Activated CD8-positive, alpha-beta T cell treated with anti-CD3 and anti-CD28 coated beads, Interleukin-2, amount 10 ng/mL, durations not matched to agents 7 days and 5 days (primary cell): ENCODE measurements at places on chromosomes 11 and 22.

GRCh38 chr11:44709281-44709562, 17.5 kb upstream of the TSPAN18 start:
- DNase-seq = no peak

DNA sequence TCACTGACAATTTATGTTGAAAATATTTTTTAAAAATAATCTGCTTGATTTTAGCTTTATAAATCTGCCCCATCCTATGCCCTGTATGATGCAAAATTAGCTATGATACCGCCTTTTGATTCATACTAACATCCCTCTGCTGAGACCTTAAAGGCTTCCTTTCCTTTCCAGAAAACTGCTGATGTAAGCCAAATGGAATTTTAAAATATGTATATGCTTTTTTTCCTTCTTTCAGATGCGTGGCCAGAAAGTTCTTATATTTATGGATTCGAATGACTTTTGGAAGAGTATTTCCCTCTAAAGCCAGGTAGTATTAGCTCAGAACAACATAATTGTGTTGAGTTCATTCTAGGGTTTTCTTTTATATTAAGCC, 34.5 kb downstream of the SFI1 start:
- DNase-seq = no peak

GRCh38 chr11:119384332-119384731, 2.8 kb upstream of the USP2 start:
- no peak for DNase-seq

DNA sequence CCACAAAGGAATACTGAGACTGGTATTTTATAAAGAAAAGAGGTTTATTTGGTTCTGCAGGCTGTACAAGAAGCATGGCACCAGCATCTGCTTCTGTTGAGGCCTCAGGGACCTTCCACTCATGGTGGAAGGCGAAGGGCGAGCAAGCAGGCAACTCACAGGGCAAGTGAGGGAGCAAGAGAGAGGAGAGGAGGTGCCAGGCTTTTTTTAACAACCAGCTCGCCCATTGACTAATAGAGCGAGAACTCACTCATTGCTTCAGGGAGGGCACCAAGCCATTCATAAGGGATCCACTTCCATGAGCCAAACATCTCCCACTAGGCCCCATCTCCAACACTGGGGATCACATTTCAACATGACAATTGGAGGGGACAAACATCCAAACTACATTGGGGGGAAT, 1.2 kb downstream of the PTS start:
- DNase-seq = no peak

DNA sequence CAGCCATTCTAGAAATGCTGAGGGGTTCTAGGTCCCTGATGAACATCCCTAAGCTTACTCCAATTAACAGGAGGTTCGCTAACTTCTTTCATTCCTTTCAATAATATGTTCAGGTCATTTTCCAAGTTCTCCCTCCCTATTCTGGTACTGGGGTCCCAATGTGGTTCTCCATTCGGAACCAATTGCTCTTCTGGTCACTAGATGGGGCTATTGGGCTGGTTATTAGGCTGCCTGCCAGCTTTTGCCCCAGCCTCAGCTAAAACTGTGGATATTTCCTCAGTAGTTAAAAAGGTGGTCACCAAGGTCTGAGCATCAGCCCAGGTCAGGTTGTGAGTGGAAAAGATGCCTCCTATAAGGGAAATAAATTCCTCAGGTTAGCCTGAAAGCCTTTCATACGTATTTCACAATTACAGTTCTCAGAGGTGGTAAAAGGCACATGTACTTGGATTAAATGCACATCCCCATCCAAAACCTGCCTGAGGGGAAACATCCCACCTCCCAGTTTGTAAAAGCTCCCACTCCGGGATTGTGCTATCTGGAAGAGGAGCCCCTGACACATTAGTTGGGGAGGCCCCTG, 161.1 kb upstream of the CCDC179 start:
- no peak for DNase-seq

GRCh38 chr11:83037877-83038276, 33.8 kb downstream of the RAB30 start:
- DNase-seq = no peak

DNA sequence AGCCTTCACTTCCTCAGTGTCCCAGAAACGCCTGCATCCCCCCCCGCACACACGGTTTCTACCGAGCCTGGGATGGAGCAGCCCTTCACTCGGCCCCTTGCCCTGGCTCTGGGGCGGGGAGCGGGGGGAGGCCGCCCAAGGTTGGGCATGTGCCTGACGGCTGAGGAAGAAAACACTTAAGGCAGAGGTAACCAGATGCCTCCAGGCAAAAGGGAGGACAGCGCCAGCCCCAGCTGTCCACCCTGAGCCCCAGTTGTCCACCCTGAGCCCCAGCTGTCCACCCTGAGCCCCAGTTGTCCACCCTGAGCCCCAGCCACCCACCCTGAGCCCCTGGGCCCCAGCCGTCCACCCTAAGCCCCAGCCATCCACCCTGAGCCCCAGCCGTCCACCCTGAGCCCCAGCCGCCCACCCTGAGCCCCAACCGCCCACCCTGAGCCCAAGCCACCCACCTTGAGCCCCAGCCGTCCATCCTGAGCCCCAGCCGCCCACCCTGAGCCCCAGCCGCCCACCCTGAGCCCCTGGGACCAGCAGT, 3.8 kb upstream of the TTLL8 start:
- no peak for DNase-seq

- no peak for DNase-seq
Measured at GRCh38 chr11:119589001-119589400, 140.0 kb downstream of the NECTIN1 start.

- no peak for DNase-seq
Measured at GRCh38 chr22:25025491-25026400, 73.2 kb downstream of the KIAA1671 start.

- no peak for DNase-seq
Measured at GRCh38 chr11:83047515-83048225, 24.0 kb downstream of the RAB30 start.

GRCh38 chr11:27820249-27820648, 120.0 kb upstream of the BDNF start:
- no peak for DNase-seq

- DNase-seq = no peak
Measured at GRCh38 chr11:67680696-67681470, 6.5 kb upstream of the ALDH3B2 start.

GRCh38 chr22:27252282-27253049, 549.1 kb downstream of the MN1 start:
- DNase-seq = no peak

DNA sequence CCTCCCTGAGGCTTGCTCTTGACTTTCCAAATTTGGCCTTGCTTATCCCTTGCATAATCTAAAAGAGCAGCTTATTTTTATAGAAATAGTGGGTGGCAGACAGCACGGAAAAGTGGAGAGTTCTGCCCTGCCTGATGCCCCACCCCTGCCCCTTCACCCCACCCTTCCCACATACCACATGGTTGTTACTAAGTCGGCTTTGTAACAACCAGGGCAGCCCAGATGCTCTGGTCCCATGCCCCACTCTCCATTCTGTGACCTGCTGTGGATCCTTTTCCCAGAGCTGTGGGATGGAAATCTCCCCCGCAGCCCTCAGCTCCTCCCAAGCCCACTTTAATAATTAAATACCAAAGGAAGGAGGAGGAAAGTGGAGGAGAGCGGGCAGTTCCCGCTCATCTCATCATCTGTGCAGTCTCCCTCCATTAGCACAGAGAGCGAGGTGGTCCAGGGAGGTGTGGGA, 10.9 kb downstream of the MRGPRF start:
- no peak for DNase-seq

GRCh38 chr22:31520051-31520450, 23.7 kb downstream of the SFI1 start:
- no peak for DNase-seq

- no peak for DNase-seq
Measured at GRCh38 chr11:124892146-124892545, 5.5 kb downstream of the ROBO4 start.

- no peak for DNase-seq
Measured at GRCh38 chr22:23233752-23234408, 53.6 kb downstream of the BCR start.

GRCh38 chr11:29127461-29127860, 889.4 kb downstream of the KCNA4 start:
- DNase-seq = no peak

DNA sequence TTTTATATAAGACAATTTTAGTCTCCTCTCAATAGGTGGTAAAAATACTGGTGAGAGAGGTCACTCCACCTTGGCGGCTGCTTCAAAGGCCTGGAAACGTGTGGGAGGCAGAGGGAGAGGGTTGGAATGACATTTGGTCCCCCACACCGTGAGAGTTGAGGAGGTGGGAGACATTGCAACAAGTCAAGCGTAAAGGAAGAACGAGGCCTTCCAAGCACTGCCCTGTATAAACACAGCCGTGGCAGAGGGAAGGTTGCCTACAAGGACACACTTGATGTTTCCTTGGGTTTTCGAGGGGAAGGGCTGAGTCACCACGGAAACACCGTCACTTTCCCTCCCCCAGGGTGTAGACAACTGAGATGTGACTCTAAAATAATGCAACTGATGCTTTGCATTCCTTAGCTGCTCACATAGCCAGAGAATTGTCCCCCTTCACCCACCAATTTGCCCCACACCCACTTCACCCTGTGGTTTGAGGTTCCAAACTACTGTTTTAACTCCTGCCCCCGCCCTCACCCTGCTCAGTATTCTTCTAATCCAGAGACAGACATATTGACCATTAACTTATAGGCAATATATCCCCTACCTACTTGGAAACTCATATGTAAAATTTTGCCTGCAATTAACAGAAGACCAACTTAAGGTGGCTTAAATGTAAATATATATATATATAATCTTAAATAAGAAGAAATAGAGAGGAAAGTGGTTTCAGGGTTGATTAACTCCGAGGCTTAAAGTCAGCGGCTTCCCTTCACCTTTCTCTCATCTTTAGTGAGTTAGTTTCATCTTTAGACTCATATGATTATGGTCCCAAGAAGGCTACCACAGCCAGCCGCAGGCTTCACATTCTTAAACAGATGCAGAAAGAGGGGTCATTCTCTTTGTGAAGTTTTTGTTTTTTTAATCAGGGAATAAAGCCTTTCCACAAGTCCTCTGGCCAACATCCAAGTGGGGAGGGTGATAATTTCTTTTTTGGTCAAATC, 54.1 kb upstream of the BDNF start:
- DNase-seq = no peak
